ENCODE measurements at places on chromosomes 6 and 20. TPM values are rescaled to one million over a fixed set of nuclear protein-coding genes. Genes with fewer than 3 reads are reported as not detected.

Gene LPA
- not detected for total RNA-seq

Gene MTCH1
- total RNA-seq = 131 TPM

Gene C6orf118
- total RNA-seq = not detected

Gene MRPL14
- 36.0 TPM for total RNA-seq

Gene PROKR2
- total RNA-seq = not detected

Gene VARS2
- total RNA-seq = 37.0 TPM

Gene ZSCAN16
- 5.3 TPM for total RNA-seq

Gene TBX18
- not detected for total RNA-seq

DNA sequence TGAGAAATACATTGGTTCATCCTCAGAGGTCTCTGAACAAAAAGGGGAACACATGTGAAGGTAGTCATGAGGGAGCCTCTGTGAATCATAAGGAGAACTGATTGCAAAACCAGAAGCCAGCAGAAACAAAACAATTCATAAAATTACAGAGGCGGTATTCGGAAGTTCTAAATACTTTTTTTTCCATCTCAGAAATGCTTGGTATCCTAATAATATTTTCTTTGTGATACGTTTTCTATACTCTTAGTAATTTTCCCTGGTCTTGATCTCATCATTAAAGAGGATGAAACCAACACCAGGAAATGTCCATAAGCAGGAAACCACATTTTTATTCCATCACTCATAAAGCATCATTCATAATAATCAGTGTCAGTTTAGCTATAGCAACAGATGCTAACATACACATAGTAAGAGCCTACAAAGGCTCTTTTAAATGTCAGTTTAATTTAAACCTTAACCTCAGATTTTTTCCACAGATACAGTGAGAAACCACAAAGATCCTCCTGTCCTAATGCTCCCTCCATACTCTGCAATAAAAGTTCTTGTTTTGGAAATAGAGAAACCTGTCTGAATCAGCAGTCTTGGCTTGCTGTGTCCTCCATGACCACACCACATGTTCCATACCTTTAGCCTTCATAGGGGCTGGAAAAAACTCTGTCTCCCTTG is 29.2 kb downstream of the SGK1 start:
- DNase-seq = no peak
- no peaks in the 10 kb centered on the region for H3K36me3 ChIP-seq
- peak overlapping the region; percentile 68 for H3K27ac ChIP-seq
- H3K4me3 ChIP-seq = peak overlapping the region; percentile 3
- H3K27me3 ChIP-seq = no peaks in the 10 kb centered on the region

GRCh38 chr6:75850026-75850833 is 101.2 kb downstream of the MYO6 start:
- H3K4me3 ChIP-seq = no peak overlapping the region
- no peaks in the 10 kb centered on the region for H3K4me1 ChIP-seq
- no peak overlapping the region for H3K27ac ChIP-seq
- no peaks in the 10 kb centered on the region for H3K27me3 ChIP-seq

GRCh38 chr6:119620846-119621555 is 271.4 kb upstream of the MAN1A1 start:
- no peaks in the 10 kb centered on the region for H3K4me1 ChIP-seq
- no peaks in the 10 kb centered on the region for H3K27me3 ChIP-seq
- H3K36me3 ChIP-seq = no peaks in the 10 kb centered on the region
- DNase-seq = no peak
- no peak overlapping the region for H3K27ac ChIP-seq

DNA sequence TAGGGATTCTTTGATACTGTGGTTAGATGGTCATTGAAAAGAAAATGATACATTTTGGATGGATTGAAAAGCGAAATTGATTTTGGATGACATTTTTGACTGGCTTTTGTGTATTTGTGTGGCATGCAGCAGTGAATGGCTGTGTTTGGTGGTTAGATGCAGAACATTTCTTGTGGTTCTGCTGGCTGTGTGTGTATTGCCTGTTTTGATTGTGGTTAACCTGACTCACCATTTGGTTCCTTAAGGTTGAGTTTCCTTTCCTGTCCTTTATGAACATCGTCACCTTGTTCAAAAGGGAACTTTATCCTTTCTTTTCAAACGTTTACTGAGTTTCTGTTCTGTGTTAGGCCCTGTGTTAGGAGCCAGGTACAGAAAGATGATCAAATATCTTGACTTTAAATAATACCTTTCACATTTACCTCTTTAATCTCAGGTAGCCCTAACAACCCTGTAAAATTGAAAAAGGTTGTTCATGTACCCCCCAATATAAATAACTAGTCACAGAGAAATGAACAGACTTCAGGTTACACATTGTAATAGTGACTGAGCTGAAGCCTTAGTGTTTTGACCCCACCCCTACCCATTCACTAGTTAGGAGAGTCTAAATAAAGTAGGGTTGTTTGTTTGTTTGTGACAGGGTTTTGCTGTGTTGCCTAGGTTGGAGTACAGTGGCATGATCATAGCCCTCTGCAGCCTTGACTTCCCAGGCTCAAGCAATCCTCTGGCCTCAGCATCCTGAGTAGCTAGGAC is 23.8 kb downstream of the ANKS1A start:
- peak; percentile 55 for DNase-seq
- H3K36me3 ChIP-seq = peaks cover under 1% of the 10 kb centered on the region

DNA sequence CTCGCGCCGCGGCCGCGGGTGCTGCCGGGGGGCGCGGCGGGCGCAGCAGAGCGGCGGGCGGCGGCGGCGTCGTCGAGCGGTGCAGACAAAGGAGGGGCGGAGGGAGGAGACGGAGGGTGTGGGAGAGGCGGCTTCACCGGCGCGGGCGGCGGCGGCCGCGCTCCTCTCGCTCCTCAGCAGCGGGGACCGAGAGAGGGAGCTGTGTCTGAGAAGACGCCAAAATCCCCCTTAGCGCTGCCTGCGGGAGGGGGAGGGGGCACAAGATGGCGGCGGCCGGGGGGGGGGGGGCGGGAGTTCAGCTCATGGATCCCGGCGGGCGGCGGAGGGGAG is 296 bp downstream of the ADNP start:
- peaks cover 63% of the 10 kb centered on the region for H3K36me3 ChIP-seq
- no peak for DNase-seq
- no peaks in the 10 kb centered on the region for H3K27me3 ChIP-seq
- peaks cover 46% of the 10 kb centered on the region for H3K4me1 ChIP-seq
- peak overlapping the region; percentile 81 for H3K4me3 ChIP-seq

DNA sequence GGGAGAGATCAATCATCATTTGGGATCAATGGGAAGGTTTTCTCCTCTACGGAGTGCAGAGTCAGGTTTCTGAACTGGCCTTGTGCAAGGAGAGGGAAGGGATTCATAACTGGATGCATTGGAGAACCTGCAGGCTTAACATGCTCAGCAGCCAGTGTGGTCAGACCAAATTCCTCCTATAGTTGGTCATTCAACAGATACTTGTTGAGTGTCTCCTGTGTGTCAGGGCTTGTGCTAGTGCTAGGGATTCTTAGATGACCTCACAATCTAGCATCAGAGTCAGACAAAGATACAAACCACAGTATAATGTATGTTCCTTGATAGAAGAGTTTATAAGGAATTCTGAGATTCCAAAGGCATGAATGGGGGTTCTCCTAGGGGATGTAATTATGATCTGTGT is 23.9 kb downstream of the RALY start:
- H3K4me1 ChIP-seq = peaks cover 61% of the 10 kb centered on the region
- peaks cover 12% of the 10 kb centered on the region for H3K36me3 ChIP-seq
- H3K27me3 ChIP-seq = no peaks in the 10 kb centered on the region
- DNase-seq = no peak
- no peak overlapping the region for H3K4me3 ChIP-seq
- no peak overlapping the region for H3K27ac ChIP-seq

DNA sequence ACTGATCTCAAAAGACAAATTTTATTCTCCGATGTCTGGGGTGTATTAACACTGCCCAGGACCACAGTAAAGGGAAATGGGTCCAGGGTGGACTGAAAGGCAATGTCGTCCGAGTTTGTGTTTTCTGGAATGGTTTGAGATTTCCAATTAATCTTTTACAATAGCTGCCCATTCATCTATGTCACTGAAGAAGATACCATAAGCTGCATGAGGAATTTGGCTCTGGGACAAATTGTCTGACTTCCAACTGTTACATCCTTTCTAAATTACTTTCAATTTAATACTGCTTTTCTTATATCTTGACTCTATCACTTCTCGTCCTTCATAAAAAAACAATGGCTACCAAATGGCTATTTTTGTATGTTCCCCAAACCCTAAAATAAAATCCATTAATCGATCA is 130.7 kb upstream of the KCNK16 start:
- H3K36me3 ChIP-seq = no peaks in the 10 kb centered on the region
- H3K4me3 ChIP-seq = no peak overlapping the region
- H3K4me1 ChIP-seq = no peaks in the 10 kb centered on the region
- no peaks in the 10 kb centered on the region for H3K27me3 ChIP-seq
- no peak overlapping the region for H3K27ac ChIP-seq
- DNase-seq = no peak

- H3K36me3 ChIP-seq = peaks cover 18% of the 10 kb centered on the region
- H3K4me3 ChIP-seq = no peak overlapping the region
- peak overlapping the region; percentile 75 for H3K27ac ChIP-seq
- H3K27me3 ChIP-seq = no peaks in the 10 kb centered on the region
- peak; percentile 15 for DNase-seq
Measured at GRCh38 chr6:42403421-42403820, 48.3 kb downstream of the TRERF1 start.

DNA sequence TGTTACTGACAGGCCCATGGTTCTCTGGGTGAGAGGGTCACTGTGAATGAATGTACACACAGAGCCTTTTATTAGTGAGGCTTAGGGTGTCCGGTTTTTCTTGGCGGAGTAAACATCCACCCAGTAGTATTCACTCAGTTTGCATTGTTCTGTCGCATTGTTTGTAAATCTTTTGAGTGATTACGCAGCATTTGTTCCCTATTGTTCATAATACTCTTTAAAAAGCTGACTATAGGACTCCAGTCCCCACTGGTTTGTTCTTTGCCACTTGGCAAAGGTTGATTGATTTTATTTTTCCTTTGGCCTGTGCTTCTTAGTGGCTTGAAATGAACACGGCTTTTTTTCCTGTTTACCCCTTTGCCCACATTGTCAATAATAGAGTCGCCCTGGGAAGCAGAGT is 130.1 kb upstream of the ESR1 start:
- H3K36me3 ChIP-seq = no peaks in the 10 kb centered on the region
- no peak overlapping the region for H3K27ac ChIP-seq
- peaks cover 3% of the 10 kb centered on the region for H3K27me3 ChIP-seq
- H3K4me1 ChIP-seq = peaks cover 12% of the 10 kb centered on the region

GRCh38 chr6:41723530-41724227 is 11.7 kb downstream of the TFEB start:
- no peak for DNase-seq
- no peaks in the 10 kb centered on the region for H3K27me3 ChIP-seq
- H3K27ac ChIP-seq = no peak overlapping the region
- peaks cover 7% of the 10 kb centered on the region for H3K4me1 ChIP-seq
- H3K4me3 ChIP-seq = no peak overlapping the region

GRCh38 chr6:167721291-167721690 is 105.4 kb upstream of the AFDN start:
- no peaks in the 10 kb centered on the region for H3K36me3 ChIP-seq
- H3K27ac ChIP-seq = no peak overlapping the region
- no peak overlapping the region for H3K4me3 ChIP-seq
- H3K27me3 ChIP-seq = peaks cover 32% of the 10 kb centered on the region
- H3K4me1 ChIP-seq = no peaks in the 10 kb centered on the region

- H3K4me1 ChIP-seq = no peaks in the 10 kb centered on the region
- H3K27ac ChIP-seq = no peak overlapping the region
- H3K36me3 ChIP-seq = no peaks in the 10 kb centered on the region
- no peak for DNase-seq
- no peak overlapping the region for H3K4me3 ChIP-seq
- no peaks in the 10 kb centered on the region for H3K27me3 ChIP-seq
Measured at GRCh38 chr20:17189976-17190695, 36.7 kb upstream of the PCSK2 start.

DNA sequence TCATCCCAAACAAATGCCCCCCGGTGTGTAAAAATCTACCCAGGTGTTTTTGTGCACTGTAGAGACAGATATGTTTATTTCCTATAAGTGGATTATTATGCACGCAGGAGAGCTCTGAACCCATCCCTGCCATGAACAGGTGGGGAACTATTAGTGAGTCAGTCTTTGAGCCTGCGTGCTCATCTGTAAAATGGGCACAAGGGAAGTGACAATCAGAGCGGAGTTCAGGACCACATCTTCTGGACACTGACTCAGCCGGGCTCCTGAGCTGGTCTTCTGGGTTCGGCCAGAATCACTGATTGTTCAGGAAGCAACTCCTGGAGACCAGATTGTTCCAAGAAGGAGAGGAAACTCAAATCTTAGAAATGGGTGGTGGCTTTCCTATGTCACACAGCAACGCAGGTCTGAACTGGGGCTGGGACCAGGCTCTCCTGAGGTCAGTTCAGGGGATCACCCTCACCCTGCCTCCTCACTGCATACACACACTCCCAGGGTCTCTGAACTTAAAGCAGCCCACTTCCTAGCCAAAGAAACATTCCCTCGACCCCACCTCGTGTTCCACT is 27.3 kb upstream of the TGM2 start:
- peaks cover 17% of the 10 kb centered on the region for H3K27me3 ChIP-seq
- no peak for DNase-seq
- no peak overlapping the region for H3K27ac ChIP-seq
- H3K4me3 ChIP-seq = no peak overlapping the region

DNA sequence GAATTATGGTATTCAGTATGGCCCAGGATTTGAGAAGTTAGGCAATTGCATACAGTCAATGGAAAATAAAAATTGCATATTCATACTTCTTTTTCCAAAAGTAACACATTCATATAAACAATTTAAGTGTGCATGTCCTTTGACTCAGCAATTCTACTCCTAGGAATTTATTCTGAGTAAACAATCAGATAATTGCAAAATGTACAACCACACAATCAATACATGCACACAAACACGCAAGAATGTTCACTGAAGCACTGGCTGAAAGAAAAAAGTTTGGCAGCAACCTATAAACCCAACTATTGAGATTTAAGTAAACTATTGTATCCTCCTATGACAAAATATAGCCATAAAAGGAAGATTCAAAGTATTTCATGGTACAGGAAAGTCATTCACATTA is 1.6 kb downstream of the CYP39A1 start:
- H3K4me1 ChIP-seq = peaks cover 15% of the 10 kb centered on the region
- no peaks in the 10 kb centered on the region for H3K36me3 ChIP-seq
- H3K4me3 ChIP-seq = no peak overlapping the region
- no peak overlapping the region for H3K27ac ChIP-seq

DNA sequence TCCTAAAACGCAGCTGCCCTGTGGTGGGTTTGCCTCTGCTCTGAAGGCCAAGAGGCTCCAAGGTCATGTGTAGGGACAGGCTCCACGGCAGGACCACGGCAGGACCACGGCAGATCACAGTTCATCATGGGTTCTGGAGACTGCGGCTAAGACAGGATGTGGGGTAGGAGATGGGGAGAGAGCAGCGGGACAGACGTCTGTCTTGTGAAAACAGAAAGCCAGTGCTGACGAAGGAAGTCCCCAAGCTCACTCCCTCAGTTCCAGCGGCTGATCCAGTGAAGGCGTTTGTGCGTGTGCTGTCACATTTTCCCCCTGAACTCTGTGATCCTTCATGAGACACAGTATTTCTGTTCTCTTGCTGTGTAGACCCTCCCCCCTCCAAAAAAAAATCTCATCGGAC is 67.9 kb upstream of the PTGIS start:
- H3K4me3 ChIP-seq = no peak overlapping the region
- peaks cover 3% of the 10 kb centered on the region for H3K4me1 ChIP-seq
- peaks cover 39% of the 10 kb centered on the region for H3K36me3 ChIP-seq
- no peak for DNase-seq
- H3K27me3 ChIP-seq = no peaks in the 10 kb centered on the region

Data from activated CD4-positive, alpha-beta memory T cell treated with anti-CD3 and anti-CD28 coated beads, Interleukin-2, amount 10 ng/mL, durations not matched to agents 7 days and 5 days (primary cell).